Stimulated activated CD4-positive, alpha-beta T cell treated with anti-CD3 and anti-CD28 coated beads, TNF-alpha, amount 100 ng/mL, for 1 hour (primary cell): ENCODE measurements at places on chromosomes 12 and 14.

DNA sequence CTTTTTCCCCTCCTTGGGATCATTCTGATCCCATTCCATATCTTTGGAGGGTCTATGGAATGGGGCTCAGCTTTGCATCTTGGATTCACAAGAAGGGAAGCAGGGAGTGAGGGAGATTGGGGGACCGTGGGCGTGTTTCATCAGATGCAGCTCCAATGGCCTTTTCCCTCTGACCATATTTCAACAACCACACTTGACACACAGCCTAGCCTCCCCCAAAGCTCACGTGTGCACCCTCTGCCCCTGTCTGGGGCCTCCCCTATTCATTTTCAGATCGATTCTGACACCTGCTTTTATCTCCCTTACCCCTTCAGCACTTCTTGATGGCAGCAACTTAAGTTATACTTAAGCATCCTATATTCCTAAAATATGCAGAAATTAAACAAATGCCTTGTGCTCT lies 126.6 kb downstream of the CHST11 start:
- DNase-seq = no peak

DNA sequence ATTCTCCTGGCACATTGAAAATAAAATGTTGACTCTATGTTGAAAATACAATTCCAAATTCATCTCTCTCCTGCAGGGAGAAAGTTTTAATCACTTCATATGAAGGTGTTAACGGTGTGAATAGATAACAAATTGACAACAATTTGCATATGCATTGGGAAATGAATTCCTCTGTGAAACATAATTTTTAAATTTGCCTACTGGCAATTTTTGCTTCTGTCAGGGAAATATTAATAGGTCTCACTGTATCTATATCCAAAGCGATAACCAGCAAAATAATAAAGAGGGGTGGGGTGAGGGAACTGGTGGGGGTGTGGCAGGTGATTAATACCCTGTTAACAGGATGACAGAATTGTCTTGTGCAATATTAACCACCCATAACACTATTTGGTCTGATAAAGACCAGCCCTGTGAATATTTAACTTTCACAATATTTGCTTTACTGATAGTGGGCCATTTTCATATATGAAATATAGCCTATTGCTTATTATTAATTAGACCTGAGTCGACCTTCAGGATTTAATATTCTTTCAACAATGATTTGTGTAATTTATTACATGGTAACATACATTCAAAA lies 239.0 kb upstream of the SSTR1 start:
- DNase-seq = no peak

DNA sequence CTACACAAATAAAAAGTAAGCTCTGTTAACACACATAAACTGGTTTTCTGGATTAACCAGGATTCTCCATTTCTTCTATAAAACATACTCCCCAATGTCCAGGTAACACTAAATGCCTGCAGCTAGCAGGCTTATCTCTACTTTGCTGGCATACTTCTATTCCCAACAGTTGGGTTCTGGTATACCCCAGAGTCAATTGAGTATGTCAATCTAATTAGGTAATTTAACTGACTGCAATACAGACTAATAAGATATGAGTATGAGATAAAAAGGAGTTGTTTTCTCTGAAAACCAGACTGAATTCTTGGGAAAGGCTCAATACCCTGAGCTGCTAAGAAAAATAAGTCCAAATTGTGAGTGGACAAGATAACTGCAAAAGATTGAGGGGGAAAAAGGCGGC lies 9.4 kb upstream of the NT5DC3 start:
- no peak for DNase-seq

DNA sequence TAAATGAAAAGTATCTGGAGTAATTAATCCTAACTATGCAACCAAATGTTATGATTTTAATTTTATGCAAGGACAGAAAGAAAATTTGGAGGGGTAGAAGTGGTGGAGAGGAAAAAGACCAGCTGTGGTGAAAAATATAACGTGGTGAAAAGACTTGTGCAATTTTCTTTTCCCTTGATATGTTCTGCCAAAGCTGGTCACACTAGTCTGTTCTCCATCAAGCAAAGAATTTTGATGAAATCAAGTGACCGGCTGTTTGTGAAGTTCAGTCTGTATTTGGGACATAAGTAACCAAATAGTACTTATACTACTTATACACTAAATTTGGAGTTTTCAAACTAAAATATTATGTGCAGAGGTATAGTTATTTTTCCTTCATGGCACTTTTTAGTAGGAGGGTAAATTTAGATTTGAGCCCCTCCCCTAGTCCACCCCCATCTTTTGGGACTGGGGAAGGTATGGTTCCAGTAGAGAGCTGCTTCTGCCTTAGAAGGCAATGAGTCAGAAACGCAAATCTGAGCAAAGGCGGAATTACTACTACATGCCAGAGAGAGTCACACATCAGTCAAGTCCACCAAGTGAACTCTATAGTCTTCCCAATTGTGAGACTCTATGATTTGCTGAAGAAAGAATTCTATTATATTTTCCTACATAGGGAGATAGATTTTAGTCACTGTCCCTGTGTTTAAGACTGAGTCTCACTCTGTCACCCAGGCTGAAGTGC lies 229.7 kb downstream of the SLC25A21 start:
- DNase-seq = no peak

- DNase-seq = no peak
These were observed 48.6 kb upstream of the PPP1R12A start for GRCh38 chr12:79983492-79983891.

DNA sequence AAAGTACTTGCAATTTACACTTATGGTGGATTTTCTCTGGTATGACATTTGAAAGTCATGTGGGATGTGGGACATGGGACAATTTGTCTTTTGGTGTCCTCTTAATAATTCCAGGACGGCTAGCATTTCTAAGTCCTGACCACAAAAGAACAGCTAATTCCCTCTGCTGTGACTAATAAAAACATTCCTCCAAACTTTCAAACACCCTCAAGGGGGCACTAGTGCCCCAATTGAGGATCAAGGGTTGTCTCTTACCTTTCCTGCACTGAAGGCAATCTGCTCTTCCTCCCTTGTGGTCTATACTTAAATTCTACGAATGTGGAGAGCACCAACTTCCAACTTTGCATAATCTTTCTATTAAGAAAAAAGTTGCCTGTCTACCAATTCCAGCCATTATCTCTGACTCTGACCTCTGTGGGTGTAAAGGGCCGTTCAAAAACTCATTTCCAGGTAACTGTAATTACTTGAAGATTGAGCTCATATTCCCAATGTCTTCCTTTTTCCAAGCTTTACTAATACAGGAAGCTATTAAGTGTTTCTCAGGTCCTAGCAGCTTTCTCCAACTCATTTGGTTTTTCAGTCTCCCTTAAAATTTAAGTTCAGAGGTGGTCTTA lies 210.2 kb downstream of the PTPRO start:
- no peak for DNase-seq

- no peak for DNase-seq
These were observed 90.0 kb upstream of the TMEM263 start for GRCh38 chr12:106865683-106866082.

- no peak for DNase-seq
These were observed 33.3 kb downstream of the PPP2R3C start for GRCh38 chr14:35088514-35088913.

GRCh38 chr12:127150479-127150878 lies 1116.5 kb upstream of the TMEM132C start:
- DNase-seq = no peak

DNA sequence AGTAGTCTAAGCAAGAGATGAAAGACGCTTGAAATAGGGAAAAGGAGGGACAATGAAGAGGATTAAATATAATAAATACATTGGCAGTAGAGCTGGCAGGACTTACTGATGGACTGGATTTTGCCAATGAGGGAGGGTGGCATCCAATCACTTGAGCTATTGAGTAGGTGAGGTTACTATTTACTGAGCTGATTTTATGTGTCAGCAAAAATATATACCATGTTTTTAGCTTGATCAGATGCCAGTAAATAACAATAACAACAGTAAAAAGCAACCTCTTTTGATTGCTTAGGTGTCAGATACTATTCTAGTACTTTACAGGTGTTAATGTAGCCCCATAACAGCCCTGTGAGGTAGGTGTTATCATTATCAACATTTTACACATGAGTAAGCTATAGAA lies 187.5 kb upstream of the LMNTD1 start:
- DNase-seq = no peak

- DNase-seq = no peak
These were observed 234.2 kb downstream of the TTC8 start for GRCh38 chr14:89058697-89059096.

- DNase-seq = no peak
These were observed 17.4 kb upstream of the SERPINA6 start for GRCh38 chr14:94340533-94340932.

GRCh38 chr12:49645146-49646039 lies 22.0 kb downstream of the PRPF40B start:
- no peak for DNase-seq

DNA sequence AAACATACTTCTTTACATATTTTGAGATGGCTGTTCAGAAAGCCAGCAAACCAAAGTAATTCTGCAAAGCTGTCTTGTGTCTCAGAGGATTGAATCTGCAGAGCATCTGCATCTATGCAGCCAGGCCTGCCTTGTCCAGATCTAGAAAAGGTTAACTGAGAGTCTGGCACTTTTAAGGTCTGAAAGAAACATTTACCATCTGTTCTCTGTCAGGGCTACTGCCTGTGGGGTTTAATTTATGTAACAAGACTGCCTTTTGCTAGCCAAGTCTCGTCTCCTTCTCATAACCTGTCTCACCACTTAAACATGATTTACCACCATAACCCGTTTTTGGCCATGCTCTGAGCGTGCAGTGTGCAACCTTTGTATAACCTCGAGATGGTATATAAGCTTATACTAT lies 194.2 kb downstream of the SYT10 start:
- DNase-seq = no peak

- no peak for DNase-seq
These were observed 43.5 kb downstream of the ERH start for GRCh38 chr14:69354383-69355153.

- DNase-seq = no peak
These were observed 9.4 kb downstream of the ART4 start for GRCh38 chr12:14833952-14834351.

DNA sequence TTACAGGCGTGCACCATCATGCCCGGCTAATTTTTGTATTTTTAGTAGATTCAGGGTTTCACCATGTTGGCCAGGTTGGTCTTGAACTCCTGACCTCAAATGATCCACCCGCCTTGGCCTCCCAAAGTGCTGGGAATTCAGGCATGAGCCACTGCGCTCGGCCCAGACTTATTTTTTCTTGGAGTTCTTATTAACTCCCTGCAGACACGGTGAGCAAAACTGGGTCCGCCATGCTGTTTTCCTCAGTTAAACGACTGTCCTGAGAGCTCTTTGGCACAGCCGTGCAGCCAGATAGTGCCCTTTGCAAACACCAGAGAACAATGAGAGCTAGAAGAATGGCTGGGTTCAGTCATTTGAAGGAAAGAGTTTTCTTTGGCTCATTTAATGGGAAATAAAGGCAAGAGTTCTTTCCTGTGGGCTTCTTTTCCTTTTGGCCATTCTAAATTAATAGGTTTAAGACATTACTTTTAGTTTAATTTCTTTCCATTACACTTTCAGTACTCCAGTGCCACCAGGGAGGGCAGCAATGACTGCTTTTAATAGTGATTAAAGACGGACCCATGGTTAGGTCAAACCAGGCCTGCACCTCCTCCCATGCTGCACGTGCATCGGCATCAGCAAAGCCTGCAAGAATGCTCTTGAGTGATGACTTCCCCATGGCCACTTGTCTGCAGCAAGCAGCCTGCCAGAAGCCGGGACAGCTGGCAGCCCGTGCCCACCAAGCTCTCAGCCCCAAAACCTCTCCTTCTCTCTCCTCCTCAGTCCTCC lies 60.7 kb downstream of the VCPKMT start:
- no peak for DNase-seq

DNA sequence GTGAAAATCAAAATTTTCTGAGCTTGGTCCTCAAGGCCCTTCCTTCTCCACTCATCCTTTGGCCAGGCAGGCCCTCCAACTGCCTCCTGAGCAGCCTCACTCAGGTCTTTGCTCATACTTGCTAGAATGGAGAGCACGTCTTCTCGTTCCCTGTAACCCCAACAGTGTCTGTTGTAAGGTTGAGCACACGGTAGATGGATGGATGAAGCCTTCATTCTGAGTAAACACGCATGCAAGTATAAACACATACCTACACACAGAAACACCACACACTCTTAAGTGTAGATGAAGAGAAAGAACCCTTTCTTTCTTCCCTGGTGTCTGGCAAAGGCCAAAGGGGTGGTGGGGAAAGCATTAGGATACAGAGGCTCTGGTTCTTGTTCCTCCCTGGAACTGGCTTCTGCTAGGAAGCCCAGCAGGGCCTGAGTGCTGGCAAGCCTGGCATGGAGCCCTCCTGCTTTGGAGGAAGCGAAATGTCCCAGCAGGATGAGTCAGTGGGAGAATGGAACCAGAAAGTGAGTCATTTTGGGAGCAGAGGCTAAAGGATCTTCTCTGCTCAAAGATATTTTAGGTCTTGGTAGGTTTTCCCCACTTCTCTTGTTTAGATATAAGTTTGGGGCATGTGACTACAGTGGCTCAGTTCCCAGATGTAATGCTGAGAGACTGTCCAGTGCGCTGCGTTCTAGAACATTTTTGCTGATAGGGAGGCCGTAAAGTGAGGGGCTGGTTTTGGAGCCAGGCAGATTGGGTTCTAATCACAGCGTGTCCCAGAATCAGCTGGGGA lies 127.4 kb downstream of the CACNA1C start:
- DNase-seq = no peak

GRCh38 chr12:102174761-102175160 lies 22.9 kb downstream of the PMCH start:
- no peak for DNase-seq

DNA sequence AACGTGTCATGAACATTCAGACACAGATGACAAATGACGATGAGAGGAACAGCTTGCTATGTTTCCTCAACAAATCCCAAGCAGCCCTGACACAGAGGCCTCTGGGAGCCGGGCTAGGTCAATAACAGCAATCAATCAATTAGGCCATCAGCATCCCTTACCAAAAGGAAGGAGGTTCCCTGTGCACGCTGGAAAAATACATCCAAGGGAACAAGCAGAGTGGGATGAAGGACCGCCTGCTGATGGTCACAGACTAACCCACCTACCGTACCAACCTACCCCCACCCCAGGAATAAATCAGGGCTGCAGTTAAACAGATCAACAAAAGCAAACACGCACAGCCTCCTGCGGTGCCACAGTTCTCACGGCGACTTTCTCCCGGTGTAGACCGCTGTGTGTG lies 265.1 kb upstream of the SFSWAP start:
- DNase-seq = no peak

- DNase-seq = peak; percentile 18
These were observed 25.9 kb upstream of the LGALS3 start for GRCh38 chr14:55103005-55103640.

GRCh38 chr12:131455218-131455506 lies 255.7 kb upstream of the SFSWAP start:
- DNase-seq = no peak

GRCh38 chr12:1622406-1622805 lies 6.6 kb upstream of the WNT5B start:
- no peak for DNase-seq

- no peak for DNase-seq
These were observed 69.3 kb downstream of the RIMBP2 start for GRCh38 chr12:130646716-130647370.

- no peak for DNase-seq
These were observed 34.6 kb downstream of the FZD10 start for GRCh38 chr12:130196827-130197226.
